T-helper 2 cell (primary cell): ENCODE measurements at places on chromosomes 11 and 22.

- no peak for DNase-seq
Observed at GRCh38 chr11:45924036-45924915, 1.8 kb downstream of the LARGE2 start.

DNA sequence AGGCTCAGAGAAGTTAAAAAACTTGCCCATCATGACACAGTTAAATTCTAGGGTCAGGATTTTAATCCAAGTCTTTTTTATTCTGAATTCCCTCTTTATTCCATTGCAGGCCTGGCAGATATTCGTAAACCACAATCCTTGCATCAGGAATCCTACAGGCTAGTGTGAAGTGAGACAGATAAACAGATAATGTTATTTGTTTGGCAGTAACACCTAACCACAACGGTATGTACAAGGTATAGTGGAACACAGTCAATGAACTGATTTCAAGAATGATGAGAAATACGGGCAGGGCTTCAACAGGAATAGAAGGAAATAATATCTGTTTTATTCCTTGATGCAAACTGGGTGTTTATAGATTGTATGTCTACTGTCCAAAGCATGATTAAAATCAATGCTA, 32.0 kb upstream of the NARS2 start:
- no peak for DNase-seq

GRCh38 chr11:75477614-75477935, 44.6 kb upstream of the KLHL35 start:
- no peak for DNase-seq

DNA sequence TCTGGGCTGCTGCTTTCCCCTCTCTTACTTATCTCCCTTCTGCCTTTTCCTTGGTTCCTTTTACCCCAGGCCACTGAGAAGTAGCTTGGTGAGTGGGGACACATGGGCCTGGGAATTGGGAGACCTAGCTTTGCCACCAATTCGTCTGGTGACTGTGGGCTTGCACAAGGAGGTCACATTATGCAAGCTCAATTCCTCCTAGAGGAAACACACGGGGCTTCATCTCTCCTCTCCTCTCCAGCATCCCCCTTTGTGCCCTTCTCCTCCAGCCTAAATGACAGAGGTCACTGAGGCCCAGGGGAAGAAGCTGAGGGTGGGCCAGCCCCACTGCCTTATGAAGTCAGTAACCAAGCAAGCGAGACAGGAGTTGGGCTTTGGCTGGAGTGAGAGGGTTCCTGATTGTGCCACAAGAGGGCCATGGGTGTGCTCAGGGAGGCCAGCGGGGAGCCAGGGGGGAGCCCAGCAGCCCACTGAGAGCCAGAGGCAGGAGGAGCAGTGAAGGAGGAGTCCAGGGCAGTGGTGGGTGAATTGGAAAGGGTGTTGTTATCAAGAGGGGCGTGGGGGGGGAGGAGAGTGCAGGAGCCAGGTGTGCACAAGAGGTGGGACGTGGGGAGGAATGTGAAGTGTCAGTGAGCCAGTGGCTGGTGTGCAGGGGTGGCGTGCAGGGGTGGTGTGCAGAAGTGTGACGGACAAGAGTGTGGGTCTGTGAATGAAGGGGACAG, 2.0 kb downstream of the CLCF1 start:
- no peak for DNase-seq

- DNase-seq: no peak
Observed at GRCh38 chr11:11570823-11571222, 51.0 kb downstream of the GALNT18 start.

- no peak for DNase-seq
Observed at GRCh38 chr11:75558939-75559843, 2.9 kb upstream of the SERPINH1 start.

GRCh38 chr11:101929294-101929915, 13.1 kb upstream of the ANGPTL5 start:
- DNase-seq: no peak

GRCh38 chr11:65133724-65134123, 595 bp downstream of the SYVN1 start:
- DNase-seq: no peak

DNA sequence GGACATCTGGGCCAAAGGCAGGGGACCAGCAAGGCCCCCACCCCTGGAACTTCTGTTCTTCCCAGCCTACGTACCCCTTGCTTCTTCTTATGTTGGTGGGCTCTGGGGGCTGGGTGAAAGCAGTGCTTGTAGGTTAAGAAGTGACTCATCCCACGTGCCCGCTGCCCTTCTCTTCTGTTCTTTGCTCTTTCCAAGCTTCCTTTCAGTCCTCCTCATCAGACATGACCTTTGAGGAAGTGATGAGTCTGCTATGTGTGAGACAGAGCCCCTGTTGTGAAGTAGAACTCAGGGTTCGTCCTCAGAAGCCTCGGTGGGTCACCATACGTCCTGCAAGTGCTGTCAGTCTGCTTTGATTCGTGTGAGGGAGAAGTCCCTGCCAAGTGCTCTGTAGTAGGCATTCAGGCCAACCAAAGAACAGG, 12.7 kb downstream of the MED15 start:
- DNase-seq: no peak

- no peak for DNase-seq
Observed at GRCh38 chr11:5524756-5525155, 8.3 kb upstream of the UBQLNL start.

DNA sequence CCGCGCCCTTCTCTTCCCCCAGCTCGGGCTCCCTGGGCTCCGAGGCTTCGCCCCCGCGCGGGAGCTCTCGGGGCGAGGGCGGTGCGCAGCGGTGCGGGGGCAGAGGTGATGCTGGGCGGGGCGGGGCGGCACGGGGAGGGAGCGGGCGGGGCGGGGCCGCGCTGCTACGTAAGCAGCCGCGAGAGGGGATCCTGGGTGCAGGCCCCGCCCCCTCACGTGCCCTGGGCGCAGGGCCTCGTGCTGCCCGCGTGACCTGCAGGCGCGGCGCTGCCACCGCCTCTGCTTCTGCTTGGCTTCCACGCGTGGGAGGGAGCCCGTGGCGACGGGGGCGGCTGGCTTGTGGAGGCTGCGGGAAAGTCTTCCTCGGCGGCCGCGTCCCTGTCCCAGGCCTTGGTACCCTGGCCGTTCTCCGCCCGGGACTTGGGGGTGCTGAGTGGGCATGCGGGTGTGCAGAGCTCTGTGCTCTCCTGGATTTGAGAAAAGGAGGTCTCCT, 132.6 kb upstream of the HSD17B12 start:
- DNase-seq: no peak

DNA sequence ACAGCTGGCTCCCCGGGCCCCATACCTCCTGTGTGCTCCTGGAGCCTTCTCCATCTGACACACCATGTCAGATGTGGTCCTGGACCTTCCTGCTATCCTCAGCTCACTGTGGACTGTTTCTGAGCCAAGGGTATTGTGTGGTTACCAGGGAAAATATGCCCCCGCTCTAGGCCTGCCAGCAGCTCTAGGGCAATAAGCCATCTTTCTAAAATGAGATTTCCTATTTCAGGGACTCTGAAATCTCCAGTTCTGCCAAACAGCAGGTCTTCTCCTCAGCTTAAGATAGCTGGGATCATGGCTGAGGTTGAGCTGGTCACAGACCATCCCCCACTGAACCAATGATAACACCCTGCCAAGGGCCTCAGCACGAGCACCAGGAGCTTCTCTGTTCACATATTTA, 227.6 kb downstream of the ST3GAL4 start:
- DNase-seq: no peak

DNA sequence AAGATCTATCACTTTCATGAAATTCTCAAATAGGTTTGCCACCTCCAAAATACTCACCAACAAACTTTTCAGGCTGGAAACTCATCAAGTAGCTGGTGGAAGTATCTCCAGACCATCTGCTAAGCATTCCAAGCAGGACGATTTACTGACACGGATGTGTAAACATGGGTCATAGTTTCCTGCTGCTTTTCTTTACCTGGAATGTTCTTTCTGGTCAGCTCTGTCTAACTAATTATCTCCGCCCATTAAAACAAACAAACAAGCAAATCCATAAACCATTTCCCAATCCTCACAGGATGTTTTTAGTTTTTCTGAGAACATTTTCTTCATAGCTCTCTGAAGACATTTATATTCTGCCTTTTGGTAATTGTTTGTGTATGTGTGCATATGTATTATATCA, 397.0 kb downstream of the METTL15 start:
- DNase-seq: no peak

- no peak for DNase-seq
Observed at GRCh38 chr11:112722148-112722547, 239.1 kb upstream of the NCAM1 start.

DNA sequence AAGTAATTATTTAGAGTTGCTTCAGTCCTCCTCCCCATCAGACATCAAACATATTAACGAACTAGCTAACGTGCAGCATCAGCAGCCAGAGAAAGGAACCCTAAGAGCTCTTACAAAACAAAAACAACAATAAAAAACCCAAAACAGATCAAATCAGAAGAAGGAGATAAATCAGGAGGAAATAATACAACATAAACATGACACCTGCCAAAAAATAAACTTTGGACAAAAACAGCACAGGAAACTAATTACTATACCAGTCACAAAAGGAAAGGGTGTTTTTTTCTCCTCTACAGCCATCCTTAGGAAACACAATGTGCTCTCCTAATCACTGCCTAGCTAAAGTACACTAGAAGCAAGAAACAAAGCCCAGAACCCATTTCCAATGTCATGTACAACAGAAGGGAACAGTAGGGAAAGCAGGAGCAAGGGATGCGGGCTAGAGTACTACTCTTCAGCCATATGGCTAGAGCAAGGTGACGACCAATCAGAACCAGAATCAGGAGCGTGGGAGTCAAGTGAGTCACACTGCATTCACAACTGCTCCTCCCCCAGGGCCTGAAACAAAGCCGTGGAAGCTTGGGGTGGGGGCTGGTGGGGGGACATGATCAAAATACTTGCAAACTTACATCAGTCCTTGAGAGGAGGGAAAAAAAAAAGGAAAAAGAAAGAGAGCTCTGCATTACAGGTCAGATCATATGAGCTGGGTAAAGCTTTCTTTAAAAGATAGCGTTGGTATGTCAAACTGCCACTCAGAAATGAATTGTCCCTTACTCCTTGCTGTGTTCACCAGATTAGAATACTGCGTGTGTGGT, 60.4 kb downstream of the LARGE2 start:
- DNase-seq: no peak

DNA sequence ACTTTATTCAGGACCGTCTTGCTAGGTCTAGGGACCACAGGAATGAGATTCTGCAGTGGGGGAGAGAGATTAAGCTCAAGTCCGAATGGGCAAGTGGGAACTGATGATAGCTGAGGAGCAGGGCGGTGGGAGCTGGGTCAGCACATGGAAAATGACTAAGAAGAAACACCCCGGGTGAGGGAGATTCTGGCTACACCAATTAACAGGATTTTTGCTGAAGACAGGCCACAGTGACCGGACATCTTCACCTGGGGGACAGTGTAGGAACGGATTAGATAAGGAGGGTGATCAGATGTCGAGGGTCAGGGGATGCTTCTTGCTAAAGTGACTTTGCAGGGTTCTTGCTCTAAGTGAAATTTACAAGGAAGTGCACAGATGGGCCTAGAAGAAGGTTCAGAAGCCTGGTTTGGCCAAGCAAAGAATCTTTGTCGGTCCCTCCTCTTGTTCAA, 8.5 kb upstream of the DGCR8 start:
- no peak for DNase-seq

- DNase-seq: no peak
Observed at GRCh38 chr11:95888852-95889251, 35.1 kb downstream of the MTMR2 start.
